Uterine smooth muscle cell (primary cell): ENCODE measurements at places on chromosomes 3 and 15. TPM values are rescaled to one million over a fixed set of nuclear protein-coding genes. Genes with fewer than 3 reads are reported as not detected.

Gene PRSS50
- 0.12 TPM in 1 of 2 replicates, not detected in the other for total RNA-seq

Gene SCN11A
- under 0.01 and 0.11 TPM in 2 replicates for total RNA-seq

Gene OXTR
- 8.9 and 12.1 TPM in 2 replicates for total RNA-seq

Gene ZIC1
- not detected in 2 replicates for total RNA-seq

Gene SERINC4
- 0.11 TPM in 1 of 2 replicates, not detected in the other for total RNA-seq

Gene SLC7A14
- total RNA-seq: 0.44 and 0.75 TPM in 2 replicates

Gene INKA1
- 3.7 and 5.4 TPM in 2 replicates for total RNA-seq

Gene CFAP161
- 0.12 and 0.66 TPM in 2 replicates for total RNA-seq

Gene PLIN1
- 0.12 and 0.22 TPM in 2 replicates for total RNA-seq

Gene ECE2
- total RNA-seq: under 0.01 TPM in 1 of 2 replicates, not detected in the other

Gene SLC28A2
- total RNA-seq: not detected in 2 replicates

Gene FAM107A
- under 0.01 TPM in 1 of 2 replicates, not detected in the other for total RNA-seq

Gene CTSH
- 66.4 and 102 TPM in 2 replicates for total RNA-seq

Gene KBTBD13
- not detected in 2 replicates for total RNA-seq

Gene VIPR1
- not detected in 2 replicates for total RNA-seq

Gene MOBP
- total RNA-seq: under 0.01 TPM in 2 replicates

Gene IMPG2
- 0.25 and 0.44 TPM in 2 replicates for total RNA-seq

Gene XPC
- 137 and 153 TPM in 2 replicates for total RNA-seq

Gene SLC28A1
- total RNA-seq: under 0.01 and 0.12 TPM in 2 replicates

Gene ULK4
- 10.6 and 17.8 TPM in 2 replicates for total RNA-seq

Gene ADPGK
- total RNA-seq: 61.9 and 78.5 TPM in 2 replicates

Gene RCCD1
- total RNA-seq: 18.3 and 19.1 TPM in 2 replicates

Gene EFCAB12
- under 0.01 TPM in 1 of 2 replicates, not detected in the other for total RNA-seq

Gene CCNL1
- total RNA-seq: 155 and 187 TPM in 2 replicates
